Naive thymus-derived CD4-positive, alpha-beta T cell (primary cell): ENCODE measurements at places on chromosomes 5 and 9. TPM values are rescaled to one million over a fixed set of nuclear protein-coding genes. Genes with fewer than 3 reads are reported as not detected.

DNA sequence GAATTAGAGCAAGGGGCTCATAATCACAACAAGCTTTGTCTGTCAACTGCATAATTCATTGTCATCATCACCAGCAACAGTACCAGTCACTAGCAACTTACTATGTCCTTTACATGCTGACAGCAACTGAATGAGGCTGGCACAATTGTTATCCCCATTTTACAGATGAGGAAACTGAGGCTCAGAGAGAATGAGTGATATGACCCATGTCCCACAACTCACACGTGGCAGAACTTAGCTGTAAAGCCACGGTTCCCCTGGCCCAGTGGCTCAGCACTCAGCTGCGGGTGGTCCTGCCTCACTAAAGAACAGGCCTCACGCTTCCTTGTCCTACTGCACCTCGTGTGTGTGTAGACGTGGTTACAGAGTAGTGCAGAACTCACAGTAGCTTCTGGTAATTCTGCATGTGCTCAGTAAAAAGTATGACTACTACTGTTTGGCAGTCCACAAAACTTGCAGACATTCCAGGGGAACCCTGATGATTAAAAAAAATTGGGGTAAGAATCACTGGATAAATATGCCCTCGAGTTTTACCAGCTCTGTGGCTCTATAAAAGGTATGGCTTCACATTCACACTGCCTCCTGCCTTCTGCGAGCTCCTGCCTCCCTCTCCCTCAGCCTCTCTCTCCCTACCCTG is 30.2 kb downstream of the AFAP1L1 start:
- no peak for DNase-seq

DNA sequence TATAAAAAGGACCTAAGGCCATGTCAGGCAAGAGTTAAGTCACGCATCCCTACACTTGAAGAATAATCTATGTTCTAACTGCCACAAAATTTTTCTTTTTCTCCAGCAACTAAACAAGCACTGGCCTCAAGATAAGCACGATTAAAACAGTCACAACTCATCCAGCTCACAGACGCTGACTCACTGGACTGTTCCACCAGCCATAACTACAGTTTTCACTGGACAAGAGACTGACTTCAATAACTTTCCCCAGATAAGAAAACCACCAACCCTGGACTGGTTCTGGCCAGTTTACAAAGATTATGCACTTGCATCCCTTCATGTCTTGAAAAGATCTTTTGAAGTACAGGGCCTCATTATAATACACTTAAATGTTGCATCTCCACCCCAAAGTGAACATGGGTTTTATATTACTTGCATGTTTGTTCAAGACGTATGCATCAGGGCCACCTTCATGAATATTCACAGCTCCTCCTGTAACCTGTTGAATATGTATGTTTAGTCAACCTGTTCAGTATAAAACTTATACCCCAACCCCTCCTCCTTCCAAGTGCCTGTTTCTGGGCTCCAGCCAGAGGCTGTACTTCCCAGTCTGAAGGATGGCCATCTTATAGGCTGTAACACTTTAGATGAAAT is 129.3 kb upstream of the EPB41L4A start:
- no peak for DNase-seq

- DNase-seq, result no peak
Measured at GRCh38 chr9:134371731-134372130, 45.5 kb downstream of the RXRA start.

DNA sequence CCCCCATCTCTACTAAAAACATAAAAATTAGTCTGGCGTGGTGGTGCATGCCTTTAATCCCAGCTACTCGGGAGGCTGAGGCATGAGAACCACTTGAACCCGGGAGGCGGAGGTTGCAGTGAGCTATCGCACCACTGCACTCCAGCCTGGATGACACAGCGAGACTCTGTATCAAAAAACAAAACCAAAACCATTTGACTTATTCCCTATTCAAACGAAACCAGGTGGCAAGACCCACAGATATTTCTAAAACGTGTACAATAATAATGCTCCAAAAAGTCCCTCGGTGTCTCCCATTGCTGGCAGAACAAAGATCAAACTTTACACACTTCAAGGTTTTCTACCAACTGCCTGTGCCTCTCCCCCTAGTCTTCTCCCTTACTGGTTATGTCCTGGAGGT is 29.8 kb downstream of the HMGCR start:
- no peak for DNase-seq

- no peak for DNase-seq
Measured at GRCh38 chr9:35681341-35682002, 7.7 kb downstream of the CA9 start.

- DNase-seq, result no peak
Measured at GRCh38 chr9:98091735-98092612, 27.0 kb downstream of the TRIM14 start.

GRCh38 chr5:98938464-98938863 is 9.7 kb upstream of the CHD1 start:
- DNase-seq, result no peak

DNA sequence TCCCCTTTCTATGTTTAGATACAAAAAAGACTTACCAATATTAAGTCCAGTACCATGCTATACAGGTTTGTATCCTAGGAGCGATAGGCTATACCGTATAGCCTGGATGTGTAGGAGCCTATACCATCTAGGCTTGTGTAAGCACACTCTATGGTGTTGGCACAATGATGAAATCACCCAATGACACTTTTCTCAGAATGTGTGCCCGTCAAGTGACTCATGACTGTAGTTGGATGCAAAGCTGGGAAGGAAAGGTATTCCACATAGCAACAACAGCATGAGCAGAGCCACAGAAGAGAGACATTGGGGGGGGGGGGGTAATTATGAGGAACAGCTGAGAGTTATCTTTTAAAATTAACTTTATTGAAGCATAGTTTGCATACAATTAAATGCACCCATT is 63.2 kb downstream of the TTLL11 start:
- no peak for DNase-seq

GRCh38 chr5:94698197-94698596 is 79.7 kb downstream of the SLF1 start:
- no peak for DNase-seq

- DNase-seq, result no peak
Measured at GRCh38 chr9:82410866-82411265, 422.3 kb downstream of the SPATA31D1 start.

- no peak for DNase-seq
Measured at GRCh38 chr9:83491995-83492394, 46.2 kb downstream of the FRMD3 start.

DNA sequence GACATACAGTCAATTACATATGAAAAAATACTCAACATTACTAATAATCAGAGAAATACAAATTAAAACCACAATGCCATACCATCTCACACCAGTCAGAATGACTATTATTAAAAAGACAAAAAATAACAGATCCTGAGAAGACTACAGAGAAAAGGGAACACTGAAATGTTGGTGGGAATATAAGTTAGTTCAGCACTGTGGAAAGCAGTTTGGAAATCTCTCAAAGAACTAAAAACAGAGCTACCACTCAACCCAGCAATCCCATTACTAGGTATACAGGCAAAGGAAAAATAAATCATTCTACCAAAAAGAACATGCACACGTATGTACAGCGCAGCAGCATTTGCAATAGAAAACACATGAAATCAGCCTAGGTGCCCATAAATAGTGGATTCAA is 41.6 kb upstream of the CCNG1 start:
- DNase-seq, result no peak

GRCh38 chr9:124778575-124779367 is 1.8 kb downstream of the OLFML2A start:
- DNase-seq, result no peak

GRCh38 chr9:132040246-132040645 is 39.4 kb downstream of the MED27 start:
- DNase-seq, result no peak

GRCh38 chr9:4422495-4422894 is 67.8 kb upstream of the SLC1A1 start:
- no peak for DNase-seq

DNA sequence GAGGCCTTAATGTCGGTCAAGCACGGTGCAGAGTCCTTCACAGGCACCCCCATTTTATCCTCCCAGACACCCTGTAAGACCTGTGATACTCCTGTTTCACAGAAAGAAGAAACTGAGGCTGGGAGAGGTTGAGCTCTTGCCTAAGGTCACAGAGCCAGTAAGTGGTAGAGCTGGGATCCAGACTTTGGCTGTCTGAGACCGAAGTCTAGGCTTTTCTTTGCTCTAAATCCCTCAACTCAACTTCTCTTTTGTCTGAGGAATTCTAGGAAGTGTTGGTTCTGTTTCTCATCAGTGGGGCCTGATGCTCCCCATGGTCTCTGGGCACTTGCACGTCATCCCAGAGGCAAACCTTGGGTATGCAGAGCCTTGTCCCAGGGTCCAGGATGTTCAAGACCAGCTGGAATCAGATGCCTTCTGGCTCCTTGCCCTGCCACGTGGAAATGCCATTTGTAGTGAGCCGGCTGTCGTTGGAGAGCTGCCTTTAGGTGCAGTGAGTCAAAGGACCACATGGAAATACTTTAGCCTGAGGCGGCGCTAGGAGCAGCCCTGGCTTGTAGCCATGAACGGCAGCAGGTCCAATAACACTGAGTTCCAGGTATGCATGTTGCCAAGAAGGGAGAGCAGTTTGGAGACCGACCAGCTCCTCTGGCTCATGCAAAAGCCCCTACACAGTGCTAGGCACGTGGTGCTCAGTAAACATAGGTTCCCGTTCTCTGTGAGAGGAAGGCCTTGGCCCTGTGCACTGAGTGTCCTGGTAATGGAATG is 9.2 kb downstream of the DCANP1 start:
- no peak for DNase-seq

DNA sequence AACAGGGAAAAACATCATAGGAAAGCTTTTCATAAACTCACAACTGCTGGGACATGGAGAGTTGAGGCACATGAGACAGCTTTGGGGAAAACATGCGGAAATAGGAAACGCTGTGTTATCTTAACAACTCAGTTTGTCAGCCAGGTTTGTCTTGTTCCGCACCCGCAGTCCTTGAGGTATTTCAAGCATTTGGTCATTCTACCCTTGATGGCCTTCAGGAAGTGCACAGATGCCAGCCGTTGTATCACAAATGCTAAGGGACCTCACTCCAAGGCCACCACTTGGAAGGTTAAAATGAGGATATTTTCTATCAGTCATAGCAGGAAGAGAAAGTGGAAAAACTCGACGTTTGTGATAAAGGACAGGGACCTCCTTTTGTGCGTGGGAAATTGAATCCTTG is 83.8 kb downstream of the TRIO start:
- DNase-seq, result no peak

DNA sequence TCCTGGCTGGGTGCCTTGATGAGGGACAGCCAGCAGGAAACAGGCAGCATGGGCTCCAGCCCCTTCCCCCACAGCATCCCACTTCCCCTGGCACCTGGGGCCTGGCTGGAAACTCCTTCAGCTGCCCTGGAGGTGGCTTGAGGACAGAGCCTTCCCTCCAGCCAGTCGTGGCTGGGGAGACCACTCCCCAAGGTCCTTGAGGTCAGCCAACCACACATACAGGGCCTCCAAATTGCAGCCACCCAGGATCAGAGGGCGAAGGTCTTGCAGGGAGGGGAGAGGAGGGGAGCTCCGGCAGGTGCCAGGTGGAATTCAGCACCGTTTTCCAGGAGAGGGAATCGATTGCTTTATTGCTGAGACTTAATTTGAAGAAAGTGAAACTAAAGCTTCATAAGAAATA is 280.4 kb downstream of the PBX3 start:
- no peak for DNase-seq

DNA sequence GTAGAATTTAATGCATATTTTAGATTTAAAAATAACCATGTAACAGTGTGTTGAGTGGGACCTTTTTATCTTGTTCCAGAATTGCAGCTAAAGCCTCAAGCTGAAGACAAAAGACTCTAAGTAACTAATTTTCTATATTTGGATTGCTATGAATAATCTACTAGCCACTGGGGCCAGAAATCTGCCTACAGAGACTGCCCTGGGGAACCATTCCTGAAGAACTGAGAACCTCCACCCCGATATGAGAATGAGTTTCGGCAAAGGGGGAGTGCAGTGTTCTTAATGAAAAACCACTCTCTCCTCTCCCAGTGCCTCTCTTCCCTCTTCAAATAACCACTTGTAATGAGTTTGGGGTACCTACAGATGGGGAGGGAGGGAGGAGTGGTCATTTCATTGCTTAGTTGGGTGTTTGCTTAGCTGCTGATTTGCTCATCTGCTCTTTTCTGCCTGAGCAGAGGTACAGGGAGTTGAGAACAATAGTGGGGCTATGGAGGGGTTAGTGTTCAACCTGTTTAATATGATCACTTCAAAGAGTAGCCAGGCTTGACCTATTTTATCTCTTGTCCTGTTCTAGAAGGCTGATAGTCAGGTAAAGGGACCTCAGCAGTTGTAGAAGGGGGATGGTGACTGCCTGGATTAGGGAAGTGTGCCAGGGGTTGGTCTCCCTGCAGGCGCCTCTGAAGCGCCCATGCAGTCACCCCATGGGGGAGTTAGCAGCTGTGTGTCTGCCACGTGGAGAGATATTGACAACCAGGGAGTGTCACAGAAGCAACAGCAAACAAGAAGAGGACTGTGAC is 47.7 kb downstream of the ATG10 start:
- DNase-seq, result no peak

DNA sequence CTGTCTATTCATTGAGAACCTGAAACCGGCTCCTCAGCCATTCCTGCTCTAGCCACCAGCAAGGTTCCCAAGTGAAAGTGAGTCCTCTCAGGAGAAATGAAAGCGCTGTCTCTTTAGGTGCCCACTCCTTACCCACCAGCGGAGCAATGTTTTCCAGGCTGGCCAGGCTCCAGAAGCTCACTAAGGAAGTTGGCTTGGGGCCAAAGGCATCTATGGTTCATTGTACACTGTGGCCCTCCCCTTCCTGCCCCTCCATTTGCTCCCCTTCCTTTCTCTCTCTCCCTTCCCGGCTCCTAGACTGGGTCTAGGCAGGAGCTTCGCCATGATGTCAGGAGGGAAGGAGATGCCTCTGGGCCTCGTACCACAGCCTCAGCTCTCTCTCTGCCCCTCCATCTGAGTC is 1.1 kb upstream of the GABRP start:
- DNase-seq, result no peak

DNA sequence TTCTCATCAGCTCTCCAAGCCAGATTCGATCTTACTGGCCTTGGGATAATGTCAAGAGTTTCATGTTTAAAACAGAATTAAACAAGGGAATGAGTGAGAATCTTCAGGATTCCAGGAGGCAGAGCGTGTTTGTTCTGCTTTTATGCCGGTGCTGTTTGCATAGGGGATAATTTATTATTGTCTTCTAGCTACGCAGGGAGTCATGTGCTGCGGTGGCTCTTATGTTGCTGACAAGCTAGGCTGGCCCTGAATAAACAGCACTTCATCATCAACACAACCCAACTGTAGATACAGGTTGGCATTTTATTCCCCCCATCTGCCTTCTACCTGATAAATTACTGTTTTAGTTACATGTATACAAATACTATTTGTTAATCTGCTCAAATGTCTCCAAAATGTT is 47.1 kb upstream of the PCA3 start:
- DNase-seq, result no peak

CD74 gene
- total RNA-seq, result 540 TPM

PRDM9 gene
- not detected for total RNA-seq

HTR4 gene
- total RNA-seq, result not detected

TEK gene
- total RNA-seq, result not detected

RNF224 gene
- 0.12 TPM in 1 of 2 replicates, not detected in the other for total RNA-seq

DCP2 gene
- total RNA-seq, result 95.1 TPM

ALDOB gene
- total RNA-seq, result not detected in 2 replicates

CEL gene
- total RNA-seq, result 0.32 TPM

GGTA1 gene
- total RNA-seq, result 1.2 TPM

SLC25A2 gene
- 0.34 TPM for total RNA-seq
